Non-pigmented ciliary epithelial cell (primary cell): ENCODE measurements at places on chromosomes 5 and 9.

- no peak for DNase-seq
Measured at GRCh38 chr5:172450861-172451695, 3.2 kb downstream of the SH3PXD2B start.

DNA sequence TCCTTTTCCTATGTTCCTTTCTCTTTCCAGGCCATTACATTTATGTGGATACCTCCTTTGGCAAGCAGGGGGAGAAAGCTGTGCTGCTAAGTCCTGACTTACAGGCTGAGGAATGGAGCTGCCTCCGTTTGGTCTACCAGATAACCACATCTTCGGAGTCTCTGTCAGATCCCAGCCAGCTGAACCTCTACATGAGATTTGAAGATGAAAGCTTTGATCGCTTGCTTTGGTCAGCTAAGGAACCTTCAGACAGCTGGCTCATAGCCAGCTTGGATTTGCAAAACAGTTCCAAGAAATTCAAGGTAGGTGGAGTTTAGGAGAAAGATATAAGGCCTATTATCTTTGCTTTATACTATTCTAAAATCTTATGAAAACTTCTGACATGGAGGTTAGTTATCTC, 64.5 kb downstream of the MAMDC2 start:
- no peak for DNase-seq

DNA sequence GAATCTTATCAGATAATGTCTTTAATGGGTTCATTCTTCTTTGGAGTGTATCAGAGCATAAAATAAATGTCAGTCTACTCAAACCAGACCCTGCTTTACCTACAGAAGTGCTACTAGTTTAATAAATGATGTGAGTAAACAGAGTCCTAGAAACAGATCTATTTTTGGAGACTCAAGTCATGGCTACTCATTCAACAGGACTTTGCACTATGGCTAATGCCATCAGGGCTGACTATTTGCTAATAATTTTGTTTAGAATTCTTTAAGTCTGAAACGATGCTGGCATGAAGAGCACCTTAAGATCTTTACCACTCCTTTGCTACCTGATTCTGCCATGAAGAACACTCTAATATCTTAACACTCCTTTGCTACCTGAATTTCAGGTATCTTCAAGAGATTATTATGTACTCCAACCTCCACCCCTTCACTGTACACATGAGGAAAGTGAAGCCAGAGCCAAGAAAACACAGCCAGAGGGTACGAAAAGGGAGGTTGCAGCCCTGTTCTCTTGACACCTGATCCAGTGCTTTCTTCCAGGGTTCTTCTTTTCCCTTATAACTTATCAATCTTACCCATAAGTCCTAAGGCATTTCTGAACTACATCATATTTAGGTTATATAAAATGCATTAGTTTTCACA, 62.4 kb downstream of the ZNF608 start:
- DNase-seq: no peak

DNA sequence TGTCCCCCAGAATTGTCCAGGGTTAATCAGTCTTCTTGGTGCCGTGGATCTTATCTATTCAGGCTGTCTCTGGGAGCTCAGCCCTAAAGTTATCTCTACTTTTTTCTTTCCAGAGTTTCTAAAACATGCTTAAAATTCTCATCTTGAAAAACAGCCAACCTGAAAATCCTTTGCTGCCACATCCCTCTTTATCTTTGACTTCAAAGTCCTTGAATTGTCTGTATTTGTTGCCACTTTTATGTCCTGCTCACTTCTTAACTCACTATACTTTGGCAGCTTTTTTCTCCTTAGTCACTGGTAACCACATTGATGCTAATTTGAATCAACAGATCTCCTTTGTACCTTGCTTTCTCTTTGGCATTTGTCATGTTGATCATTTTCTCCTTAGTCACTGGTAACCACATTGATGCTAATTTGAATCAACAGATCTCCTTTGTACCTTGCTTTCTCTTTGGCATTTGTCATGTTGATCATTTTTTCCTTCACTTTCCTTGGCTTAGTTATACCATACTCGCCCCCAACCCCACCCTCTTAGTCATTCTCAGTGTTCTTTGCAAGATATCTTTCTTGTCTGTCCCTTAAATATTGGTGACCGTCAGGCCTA, 8.5 kb downstream of the DMXL1 start:
- no peak for DNase-seq

DNA sequence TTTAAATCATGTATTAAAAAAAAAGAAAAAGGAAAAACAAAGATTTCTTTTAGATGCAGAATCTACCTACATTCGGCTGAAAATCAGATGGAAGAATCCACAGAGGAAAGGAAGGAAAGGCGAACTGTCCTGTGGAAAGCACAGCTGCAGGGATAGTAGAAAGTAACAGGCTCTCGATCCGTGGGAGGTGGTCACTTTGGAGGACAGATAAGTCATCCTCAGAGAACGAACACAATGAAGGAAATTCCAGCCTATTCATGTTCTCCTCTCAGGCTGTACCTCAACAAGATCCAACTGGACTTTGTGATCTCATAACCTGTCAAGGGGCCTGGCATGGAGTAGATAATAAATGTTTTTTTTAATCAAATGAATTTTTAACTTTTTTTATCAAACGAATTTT, 72.8 kb downstream of the NR6A1 start:
- peak; percentile 65 for DNase-seq

DNA sequence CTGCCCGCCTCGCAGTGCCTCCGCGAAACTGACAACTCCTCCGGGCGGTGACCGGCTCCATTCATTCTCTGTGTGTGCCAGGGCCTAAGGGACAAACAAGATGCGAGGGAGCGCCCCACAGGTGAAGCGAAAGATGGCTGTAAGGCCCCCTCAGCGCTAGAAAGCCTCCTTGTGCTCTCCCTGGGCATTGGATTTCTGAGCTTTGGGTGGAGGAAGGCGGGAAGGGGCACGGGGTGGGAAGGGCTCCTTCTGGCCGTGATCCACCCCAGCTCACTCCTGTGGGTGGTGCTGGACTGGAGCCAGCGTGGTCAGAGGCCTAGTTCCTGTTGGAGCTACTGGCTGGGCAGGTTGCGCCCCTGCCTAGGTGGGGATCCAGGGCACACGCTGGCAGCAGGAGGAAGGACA, 943 bp downstream of the GALNT12 start:
- no peak for DNase-seq

DNA sequence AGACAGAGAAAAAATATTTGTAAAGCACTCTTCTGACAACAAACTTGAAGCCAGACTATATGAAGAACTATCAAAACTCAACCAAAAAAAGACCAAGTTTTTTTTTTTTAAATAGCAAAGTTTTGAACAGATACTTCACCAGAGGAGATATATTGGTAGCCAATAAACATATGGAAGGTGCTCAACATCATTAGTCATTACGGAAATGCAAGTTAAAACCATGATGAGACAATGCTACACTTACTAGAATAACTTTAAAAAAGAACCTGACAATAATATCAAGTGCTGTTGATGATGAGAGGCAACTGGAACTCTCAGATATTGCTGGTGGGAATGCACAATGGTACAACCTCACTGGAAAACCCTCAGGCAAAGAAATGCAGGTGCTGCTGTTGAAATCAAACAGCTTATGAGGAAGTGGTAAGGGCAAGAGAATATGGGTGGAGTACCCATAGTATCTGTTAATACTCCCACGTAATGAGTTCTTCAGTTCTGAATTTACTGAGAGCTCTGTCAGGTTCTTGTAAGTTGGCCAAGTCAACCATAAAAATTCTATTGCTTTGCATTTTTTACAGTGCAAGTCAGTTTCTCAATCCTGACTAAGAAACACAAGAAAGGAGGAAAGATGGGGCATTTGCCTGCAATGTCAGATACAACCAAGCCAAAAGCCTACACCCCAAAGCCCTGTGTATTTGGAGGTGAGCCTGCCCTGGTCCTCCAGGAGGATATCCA, 87.3 kb upstream of the GNAQ start:
- DNase-seq: peak; percentile 36

GRCh38 chr5:87151547-87151946, 116.1 kb upstream of the RASA1 start:
- DNase-seq: peak; percentile 92

DNA sequence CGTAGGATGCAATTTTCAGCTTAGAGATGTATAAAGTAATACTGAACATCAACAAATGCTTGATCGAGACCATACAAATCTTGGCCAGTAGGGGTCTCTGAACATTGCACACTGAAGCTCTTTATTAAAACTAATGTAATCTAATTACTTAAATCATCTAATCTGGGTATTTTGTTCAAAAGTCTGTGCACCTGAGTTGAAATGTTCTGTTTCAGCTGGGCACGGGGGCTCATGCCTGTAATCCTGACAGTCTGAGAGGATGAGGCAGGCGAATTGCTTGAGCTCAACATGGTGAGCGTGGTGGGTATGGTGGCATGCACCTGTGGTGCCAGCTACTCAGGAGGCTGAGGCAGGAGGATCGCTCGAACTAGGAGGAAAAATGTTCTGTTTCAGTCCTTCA, 41.0 kb downstream of the ESM1 start:
- DNase-seq: peak; percentile 10

DNA sequence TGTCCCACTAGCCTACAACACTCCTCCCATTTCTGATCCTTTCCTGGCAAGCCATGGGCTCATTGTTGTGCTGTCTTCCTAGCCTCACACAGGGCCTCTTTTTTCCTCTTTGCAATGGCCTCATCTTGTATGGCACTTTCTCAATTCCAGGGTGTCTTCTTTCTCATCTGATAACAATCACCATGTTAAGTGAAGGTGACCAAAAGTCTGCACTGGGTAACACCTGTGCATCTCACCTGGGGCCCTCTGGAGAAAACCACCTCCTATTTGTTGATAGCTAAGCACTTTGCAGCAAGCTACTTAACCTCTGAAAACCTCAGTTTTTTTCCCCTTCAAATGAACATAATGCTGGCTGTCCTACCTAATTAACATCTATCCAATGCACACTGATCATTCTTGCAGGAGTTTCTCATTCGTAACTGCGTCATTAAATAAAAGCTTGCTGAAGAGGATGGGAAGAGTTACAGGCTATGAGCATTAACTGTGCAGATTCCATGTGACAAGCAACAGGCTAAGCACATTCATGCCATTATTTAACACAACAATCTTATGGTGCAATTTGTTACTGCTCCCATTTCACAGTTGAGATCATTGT, 60.1 kb upstream of the STK32A start:
- DNase-seq: no peak
